ENCODE measurements at places on chromosomes 11 and 22.

GRCh38 chr22:40703174-40703573, 23.9 kb downstream of the MCHR1 start:
- no peak for DNase-seq

DNA sequence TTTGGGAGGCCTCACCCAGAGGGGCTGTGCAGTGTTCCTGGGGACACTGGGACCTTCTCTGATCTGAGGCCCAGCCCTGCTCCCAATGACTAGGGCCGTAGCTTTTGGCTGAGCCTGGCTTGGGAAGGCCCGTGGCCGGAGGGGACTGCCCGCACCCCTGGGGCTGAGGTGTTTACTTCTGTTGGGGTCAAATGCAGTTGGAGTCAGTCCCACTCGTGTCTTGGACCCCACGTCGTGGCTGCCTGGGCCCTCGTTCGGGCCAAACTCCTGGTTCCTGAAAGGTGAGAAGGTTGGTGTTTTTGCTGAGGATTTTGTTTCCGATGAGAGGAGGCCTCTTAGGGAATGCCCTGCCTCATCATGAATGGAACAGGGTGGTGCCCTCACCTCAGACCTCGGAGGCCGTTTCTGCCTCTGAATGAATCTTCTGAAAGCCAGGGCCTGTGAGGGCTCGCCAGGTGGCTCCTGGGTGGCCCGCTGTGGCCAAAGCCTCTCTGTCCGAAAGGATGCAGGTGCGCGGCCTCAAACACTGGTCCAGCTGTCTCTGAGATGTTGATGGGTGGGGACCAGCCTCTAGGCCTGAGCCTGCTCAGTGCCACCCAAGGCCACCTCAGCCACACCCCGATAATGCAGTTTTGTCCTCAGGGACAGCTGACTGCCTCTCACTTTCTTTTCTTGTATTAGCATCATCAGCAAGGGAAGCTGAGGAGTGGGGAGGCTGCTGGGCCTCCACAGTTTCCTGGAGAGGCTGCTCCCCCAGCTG, 40.3 kb upstream of the A4GALT start:
- DNase-seq, result no peak

DNA sequence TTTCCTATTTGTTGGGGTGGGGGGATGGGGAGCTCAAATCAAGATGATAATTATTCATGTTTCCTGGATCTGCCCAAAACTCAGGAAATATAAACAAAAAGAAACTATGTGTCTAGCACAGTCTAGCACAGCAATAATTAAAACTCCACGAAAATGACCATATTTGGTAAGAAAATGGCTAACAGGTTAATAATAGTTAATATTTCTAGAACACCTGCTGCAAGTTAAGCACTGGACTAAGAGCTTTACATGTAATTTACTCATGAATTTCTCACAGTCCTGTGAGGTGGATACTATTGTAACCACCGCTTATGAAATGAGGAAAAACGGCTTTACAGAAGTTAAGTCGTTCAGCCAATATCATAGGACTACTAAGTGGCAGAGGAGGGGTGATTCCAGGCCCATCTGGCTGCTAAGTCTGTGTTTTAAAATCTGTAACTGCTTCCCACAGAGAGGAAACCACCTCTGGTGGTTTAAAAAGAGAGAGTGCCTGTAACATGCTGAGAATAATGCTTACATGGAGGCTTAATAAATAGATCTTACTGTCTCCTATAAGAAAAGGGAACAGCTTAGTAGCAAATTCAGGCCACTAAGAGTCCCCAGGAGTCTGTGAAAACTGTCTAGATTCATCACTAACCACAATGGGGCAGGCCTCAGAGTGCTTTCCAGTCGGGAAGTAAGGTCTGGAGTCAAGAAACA, 11.0 kb upstream of the AMOTL1 start:
- DNase-seq, result no peak

- no peak for DNase-seq
Measured at GRCh38 chr11:126146454-126147192, 64.8 kb downstream of the RPUSD4 start.

DNA sequence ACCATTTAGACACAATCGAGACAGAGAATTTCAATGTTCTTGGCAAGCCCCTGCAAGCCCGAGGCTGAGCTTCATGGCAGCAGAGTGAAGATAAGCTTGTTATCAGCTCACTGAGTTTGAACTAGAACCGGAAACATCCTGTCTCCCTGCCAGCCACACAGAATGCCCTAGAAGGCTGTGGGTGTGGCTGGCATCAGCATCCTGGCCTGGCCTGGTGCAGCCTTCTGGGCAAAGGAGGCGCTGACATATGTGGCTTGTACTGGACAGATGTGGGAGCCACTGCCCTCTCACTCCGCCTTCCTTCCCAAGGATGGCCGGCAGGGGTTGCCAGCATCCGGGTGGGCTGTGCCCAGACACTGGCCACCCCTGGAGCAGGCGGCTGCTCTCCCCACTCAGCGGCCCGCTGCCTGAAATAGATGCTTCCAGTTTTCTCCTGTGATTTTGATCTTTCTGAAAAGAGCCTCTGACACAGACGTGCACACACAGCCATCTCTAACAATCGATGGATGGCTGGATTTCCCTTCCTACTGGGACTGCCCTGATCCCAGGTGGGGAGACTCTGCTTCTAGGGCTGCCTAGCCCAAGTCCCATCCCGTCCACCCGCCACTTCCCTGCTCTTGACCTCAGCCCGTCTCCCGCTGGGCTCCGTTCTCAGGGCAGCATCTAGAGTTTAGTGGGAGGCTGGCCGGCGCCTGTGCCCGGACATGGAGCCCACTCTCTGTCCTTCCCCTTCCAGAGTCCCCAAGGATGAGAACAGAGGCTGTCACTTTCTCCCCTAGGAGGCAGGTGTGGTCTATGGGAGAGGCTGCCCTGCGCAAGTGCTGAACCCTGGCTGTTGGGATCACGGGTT, 149.7 kb downstream of the CTTN start:
- DNase-seq, result no peak

GRCh38 chr11:116610190-116610589, 162.6 kb downstream of the BUD13 start:
- DNase-seq, result no peak

- DNase-seq, result no peak
Measured at GRCh38 chr22:50703726-50704509, 31.3 kb downstream of the SHANK3 start.

DNA sequence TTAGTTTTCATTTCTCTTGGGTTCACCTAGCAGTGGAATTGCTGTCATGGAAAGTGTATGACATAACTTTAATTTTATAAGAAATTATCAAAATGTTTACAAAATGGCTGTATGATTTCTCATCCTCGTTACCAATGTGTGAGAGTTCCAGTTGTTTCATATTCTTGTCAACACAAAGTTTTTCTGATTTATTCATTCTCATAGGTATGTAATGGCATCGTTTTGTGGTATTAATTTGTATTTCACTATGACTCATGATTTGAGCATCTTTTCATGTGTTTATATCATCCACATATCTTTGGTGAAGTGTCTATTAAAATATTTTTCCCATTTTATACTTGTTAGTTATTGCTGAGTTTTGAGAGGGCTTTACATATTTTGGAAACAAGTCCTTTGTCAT, 5.5 kb downstream of the FAM111B start:
- no peak for DNase-seq

DNA sequence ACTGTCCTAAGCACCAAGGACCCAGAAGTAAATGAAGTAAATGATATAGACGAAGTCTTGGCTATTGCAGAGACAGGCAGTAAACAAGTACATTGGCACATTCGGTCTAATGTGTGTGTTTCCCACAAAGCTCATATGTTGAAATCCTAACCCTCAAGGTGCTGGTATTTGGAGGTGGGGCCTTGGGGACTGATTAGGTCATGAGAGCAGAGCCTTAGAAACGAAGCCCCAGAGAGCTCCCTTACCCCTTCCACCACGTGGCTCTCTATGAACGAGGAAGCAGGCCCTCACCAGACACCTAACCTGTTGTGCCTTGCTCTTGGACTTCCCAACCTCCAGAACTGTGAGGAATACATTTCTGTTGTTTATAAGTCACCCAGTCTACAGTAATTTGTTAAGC, 14.9 kb downstream of the CLMP start:
- no peak for DNase-seq

- DNase-seq, result no peak
Measured at GRCh38 chr11:111299101-111300026, 1.0 kb downstream of the POU2AF3 start.

GRCh38 chr22:43592476-43592875, 180.7 kb downstream of the MPPED1 start:
- DNase-seq, result no peak

- DNase-seq, result no peak
Measured at GRCh38 chr11:118005224-118006152, 19.3 kb downstream of the IL10RA start.

- DNase-seq, result no peak
Measured at GRCh38 chr22:22408731-22409696, 99.5 kb downstream of the ZNF280B start.

All from activated T-helper 9 cell treated with anti-CD3 and anti-CD28 coated beads, Interleukin-2, amount 50 U/mL, for 16 hours (primary cell).